ENCODE measurements at places on chromosomes 2 and 18.

DNA sequence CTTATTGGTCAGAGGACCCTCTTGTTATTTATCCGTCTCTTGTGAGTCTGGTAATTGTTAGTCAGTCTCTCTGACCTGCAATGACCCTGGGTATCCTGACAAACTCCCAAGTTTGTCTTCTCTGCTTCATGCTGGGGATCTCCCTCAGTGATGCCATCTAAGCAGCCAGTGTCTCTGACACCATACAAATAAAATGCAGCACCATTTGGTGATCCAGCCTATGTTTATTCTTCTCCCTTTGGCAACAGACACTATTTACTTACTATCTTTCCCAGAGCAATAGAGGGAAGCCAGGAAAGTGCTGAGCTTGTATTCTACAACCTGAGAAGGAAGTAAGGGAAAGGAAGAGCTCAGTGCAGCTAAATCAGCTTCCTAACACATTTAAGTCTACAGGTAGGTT, 15.9 kb downstream of the SERPINE2 start:
- DNase-seq = no peak

- DNase-seq = no peak
Observed at GRCh38 chr2:119022678-119023077, 80.7 kb downstream of the MARCO start.

DNA sequence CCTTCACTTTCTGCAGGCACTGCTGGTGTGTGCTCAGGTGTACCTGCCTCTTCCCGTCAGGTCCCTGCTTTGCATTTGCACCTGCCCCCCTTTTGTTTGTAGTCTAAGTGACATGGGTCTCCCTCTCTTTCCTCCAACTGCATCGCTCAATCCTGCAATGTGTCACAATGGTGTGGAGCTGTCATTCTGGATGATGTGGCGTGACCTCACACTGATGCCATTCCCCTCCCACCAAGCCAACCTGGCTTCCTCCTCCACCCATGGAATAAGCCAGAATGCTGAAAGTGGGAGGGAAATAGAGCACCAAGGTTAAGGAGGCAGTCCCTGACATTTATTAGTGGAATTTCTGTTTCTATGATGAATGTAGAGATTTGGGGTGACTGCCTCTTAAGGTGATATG, 156.7 kb downstream of the ZBTB7C start:
- no peak for DNase-seq

DNA sequence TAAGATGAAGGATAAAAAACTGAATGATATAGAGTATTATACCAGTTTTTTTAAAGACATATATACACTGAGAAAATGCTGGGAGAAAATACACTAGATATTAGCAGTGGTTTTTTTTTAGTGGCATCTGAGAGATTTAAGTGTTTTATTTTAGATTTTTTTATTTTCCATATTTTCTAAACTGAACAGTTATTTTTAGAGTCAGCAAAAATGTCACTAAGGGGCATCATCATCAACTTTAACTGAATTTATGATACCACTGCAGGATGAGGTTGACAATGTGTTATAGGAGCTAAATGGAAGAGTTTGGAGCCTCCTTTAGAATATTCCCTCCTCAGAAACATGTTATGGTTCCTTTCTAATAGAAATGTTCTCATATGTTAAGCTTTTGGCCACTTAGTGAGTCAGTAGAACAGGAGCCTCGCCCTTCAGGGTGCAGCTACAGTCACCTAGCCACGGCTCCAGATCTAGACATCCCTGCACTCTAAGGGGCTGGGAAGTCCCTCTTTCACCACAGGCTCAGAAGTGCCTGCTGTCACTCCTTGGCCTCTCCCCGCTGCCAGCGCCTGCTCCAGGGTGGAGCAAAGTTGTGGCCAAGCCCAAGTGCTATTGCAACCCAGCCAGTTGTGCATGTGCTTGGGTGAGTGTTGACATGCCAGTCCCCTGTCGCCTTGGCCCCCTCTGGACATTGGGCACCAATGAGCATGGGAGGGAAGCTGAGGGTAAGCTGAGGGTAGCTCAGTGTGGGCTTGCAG, 210.7 kb upstream of the RASGRP3 start:
- no peak for DNase-seq

DNA sequence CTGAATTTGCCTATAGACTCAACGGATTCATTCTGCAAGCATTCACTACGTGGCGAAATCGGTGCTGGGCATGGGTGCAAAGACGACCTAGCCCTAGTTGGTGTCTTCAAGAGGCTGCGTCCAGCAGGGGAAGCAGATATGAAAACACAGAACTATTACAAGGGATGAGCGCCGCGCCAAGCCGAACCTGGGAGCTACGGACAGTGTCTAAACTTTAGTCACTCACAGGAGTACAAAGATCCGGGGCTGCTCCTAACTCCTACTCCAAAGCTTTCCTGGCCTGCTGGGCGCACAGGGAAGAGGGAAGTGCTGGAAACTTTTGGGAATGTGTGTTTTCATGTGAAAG, 732 bp upstream of the ANXA4 start:
- no peak for DNase-seq

DNA sequence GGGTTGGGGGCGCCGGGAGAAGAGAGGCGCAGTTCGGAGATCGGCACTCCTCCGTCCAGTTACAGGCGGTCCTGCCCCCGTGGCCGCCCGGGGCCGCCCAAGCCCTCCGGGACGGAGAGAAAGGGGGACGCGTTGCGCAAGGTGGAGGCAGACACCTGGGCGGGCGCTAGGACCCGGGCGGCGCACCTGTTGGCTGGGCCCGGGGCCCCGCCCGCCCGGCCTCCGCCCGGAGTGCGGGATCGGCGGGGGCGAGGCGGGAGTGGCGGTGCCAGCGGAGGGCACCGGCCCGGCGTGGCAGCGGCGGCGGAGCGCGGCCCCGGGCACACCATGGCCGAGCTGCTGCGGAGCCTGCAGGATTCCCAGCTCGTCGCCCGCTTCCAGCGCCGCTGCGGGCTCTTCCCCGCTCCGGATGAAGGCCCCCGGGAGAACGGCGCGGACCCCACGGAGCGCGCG, at the start of gene SGPP2:
Gene SGPP2, plus strand, starts transcription at position 268 of the 453 bp plus-strand sequence. Its CDS starts 60 bp downstream, at position 328.
- DNase-seq = no peak

DNA sequence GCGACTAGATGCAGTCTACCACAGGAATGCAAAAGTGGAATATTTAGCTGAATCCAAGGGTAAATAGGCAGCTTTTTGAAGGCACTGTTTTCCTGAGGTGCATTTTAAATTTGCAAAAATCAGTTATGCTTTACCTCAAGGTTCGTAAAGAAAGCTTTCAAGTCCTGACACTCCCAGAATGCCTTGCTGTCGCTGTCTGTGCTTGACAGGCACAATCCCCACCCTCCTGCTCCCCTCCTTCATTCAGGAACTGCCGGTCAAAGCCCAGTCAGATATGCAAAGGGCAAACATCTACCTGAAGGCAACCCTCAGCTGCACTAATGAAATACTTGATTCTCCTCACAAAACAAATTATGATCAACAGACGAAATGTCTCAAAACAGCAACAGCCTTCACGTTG, 97.4 kb upstream of the DDX18 start:
- no peak for DNase-seq

GRCh38 chr2:119197126-119197405, 26.6 kb upstream of the STEAP3 start:
- no peak for DNase-seq

GRCh38 chr2:35932276-35932963, 423.2 kb upstream of the CRIM1 start:
- DNase-seq = no peak

- DNase-seq = no peak
Observed at GRCh38 chr2:12479065-12479601, 237.6 kb upstream of the TRIB2 start.

GRCh38 chr2:29377788-29378187, 262.6 kb downstream of the CLIP4 start:
- DNase-seq = no peak

DNA sequence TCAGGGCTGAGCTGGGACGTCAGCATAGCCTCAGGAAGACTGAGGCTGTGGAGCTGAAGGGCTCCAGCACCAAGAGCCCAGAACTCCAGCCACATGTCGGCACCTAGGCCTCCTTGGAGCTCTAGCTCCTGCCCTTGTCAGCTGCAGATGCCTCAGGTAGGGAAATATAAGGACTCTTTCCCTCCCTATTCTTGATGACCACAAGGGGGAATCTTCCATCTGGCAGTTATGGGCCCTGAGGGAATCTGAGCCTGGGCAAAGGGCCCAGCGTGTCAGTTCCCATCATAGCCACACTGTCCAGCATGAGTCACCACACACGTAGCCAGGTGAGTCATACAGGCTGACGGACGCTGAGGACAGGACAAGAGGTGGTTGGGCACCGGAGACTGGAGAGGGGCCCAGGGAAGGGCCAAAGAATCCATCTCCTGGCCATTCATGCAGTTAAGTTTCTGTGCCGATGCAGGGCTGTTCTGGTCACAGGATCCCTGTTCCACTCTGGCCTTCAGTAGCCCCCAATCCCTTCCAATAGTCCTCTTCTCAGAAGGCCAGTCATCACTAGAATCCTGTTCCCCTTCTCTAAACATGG, 1.8 kb downstream of the MPV17 start:
- no peak for DNase-seq

- no peak for DNase-seq
Observed at GRCh38 chr2:152609154-152609553, 108.1 kb downstream of the PRPF40A start.

DNA sequence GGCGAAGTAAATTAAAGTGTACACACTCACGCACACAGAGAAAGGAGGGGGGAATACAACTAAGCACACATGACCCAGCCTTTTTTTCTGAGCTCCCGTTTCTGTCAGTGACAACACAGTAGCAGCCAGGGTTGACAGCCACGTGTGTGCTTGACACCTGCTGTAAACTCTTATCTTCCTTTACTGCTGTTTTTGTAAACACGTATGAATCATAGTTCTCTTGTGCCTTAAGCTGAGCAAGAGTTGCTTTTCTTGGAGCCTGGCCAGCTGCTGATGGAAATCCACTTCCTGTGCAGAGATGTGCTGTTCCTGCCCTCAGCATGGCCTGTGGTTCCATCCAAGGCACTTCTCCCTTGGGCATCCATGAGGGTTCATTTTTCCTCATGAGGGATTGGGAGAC, 561.9 kb downstream of the GALR1 start:
- DNase-seq = no peak

GRCh38 chr18:68699043-68699442, 15.9 kb downstream of the TMX3 start:
- no peak for DNase-seq

GRCh38 chr2:195458936-195459335, 198.1 kb upstream of the SLC39A10 start:
- no peak for DNase-seq

DNA sequence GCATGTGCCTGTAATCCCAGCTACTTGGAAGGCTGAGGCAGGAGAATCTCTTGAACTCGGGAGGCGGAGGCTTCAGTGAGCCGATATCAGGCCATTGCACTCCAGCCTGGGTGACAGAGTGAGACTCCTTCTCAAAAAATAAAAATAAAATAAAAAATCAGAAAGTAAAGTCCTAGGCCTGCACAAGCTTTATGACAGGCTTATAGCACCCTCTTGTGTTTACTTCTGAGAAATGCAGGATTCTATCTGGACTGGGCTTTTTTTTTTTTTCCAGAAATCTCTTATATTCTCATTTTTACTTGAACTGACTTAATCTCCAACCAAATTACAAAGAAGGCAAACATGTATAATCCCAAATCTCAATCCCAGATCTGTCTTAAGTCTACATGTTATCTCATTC, 26.1 kb upstream of the REG3G start:
- no peak for DNase-seq

GRCh38 chr18:51196811-51197660, 445 bp downstream of the MEX3C start:
- DNase-seq = no peak

DNA sequence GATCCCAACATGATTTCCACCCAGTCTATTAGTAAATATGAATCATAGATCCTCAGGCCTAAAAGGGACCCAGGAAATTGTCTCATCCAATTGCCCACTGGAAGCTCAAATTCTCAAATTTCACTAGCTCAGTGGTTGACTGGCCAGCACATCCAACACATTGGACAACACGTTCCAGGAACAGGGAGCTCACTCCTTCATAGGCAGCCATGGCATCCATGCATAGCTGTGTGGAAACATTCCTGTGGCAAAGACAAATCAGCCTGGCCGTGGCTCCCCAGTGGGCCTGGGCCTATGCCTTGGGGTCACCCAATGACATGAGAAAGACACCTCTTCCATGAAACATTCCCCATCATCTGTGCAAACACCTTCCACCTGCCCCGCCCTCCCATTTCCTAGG, 261.1 kb downstream of the ANAPC1 start:
- DNase-seq = no peak

- DNase-seq = no peak
Observed at GRCh38 chr2:210392469-210392881, 77.5 kb upstream of the MYL1 start.

- no peak for DNase-seq
Observed at GRCh38 chr2:211429256-211429920, 873.0 kb downstream of the CPS1 start.

GRCh38 chr2:190879474-190880377, 895 bp upstream of the GLS start:
- DNase-seq = no peak

- DNase-seq = peak; percentile 0
Observed at GRCh38 chr18:13483316-13484270, 242.8 kb downstream of the FAM210A start.

DNA sequence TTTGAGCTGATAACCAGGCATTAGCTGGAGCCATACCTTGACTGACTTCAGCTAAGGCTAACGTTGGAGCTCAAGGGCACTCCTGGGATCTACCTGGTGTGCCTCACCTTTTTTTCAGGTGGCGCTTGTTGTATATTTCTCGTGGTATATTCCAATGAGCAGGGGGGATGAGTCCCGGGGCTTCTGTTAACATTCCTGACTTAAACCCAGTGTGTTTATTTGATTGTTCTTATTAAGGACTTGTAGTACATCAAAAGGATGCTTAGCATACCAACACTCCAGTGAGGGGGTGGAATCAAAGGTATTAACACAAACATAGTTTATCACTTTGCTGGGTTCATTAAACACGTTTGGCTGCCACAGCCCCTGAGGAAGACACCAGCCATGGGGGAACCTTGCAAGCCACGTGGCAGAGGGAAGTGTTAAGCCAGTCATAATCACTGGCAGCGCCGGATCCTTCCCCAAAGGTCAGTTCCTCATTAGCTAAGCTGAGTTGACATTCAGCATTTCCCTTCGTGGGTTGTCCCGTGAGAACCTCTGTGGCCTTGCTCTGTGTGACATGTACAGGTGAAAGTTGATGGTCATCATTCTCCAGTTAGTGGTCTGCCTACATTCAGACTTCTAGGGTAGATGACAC, 119.5 kb upstream of the MCFD2 start:
- DNase-seq = no peak

- no peak for DNase-seq
Observed at GRCh38 chr2:167122389-167122788, 234.1 kb downstream of the XIRP2 start.
